ENCODE measurements at places on chromosomes 2 and 18.

GRCh38 chr2:33577084-33577483 is 22.0 kb downstream of the FAM98A start:
- DNase-seq = no peak

- no peak for DNase-seq
These were observed 309.7 kb downstream of the IRS1 start for GRCh38 chr2:226489775-226490541.

DNA sequence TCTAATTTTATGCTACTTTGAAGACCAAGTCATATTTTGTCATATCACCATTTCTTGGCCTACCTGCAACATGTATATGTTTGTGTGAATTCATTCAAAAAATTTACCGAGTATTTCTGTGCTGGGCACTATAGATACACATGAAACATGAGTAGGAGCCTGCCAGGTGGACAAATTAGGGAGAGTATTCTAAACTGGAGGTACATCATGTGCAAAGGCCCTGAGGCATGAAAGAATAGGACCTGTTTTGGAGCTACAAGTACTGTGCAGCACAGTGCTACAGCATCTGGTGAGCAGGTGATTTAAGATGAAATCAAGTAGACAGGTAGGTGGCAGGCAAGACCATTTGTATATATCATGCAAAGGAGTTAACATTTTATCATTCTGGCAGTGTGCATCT is 152.9 kb downstream of the MYO3B start:
- no peak for DNase-seq

GRCh38 chr2:143526498-143526897 is 397.3 kb downstream of the ARHGAP15 start:
- no peak for DNase-seq

DNA sequence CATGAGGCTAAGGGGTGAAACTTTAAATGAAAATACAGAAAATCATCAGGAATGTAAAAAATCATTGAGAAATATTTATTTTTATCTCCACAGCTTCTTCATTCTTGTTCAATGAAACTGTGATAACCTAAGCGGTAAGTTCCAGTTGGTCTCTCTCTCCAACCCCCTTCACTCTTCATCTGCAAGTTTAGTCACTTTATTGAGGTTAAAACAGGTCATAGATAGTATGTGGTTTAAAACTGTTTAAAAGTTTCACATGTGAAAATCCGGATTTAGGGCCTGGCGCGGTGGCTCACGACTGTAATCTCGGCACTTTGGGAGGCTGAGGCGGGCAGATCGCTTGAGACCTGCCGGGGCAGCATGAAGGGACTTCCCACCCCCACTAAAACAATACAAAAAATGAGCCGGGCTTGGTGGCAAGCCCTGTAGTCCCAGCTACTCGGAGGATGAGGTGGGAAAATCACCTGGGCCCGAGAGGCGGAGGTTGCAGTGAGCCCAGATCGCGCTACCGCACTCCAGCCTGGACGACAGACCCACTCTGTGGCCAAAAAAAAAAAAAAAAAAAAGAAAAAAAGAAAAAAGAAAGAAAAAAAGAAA is 1.6 kb upstream of the PHLPP1 start:
- DNase-seq = no peak

Data from Caki2 (cell line).